ENCODE measurements at places on chromosomes 6 and 20.

GRCh38 chr6:90284236-90285041, 12.2 kb downstream of the BACH2 start:
- DNase-seq = peak; percentile 67

GRCh38 chr6:12422848-12423247, 132.7 kb downstream of the EDN1 start:
- DNase-seq = peak; percentile 33

DNA sequence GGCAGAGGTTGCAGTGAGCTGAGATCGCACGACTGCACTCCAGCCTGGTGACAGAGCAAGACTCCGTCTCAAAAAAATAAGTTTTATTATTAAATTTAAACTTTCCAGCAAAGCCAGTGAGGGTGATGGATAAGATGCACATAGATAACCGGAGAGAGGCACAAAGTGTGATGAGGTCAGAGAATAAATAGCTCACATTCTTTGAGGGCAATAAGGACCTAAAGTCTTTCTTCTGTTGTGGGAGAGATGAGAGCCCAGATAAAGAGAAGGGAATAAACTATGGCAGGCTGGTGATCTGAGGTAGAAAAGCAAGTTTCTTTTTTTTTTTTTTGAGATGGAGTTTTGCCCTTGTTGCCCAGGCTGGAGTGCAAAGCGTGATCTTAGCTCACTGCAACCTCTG, 20.6 kb upstream of the EZR start:
- no peak for DNase-seq

DNA sequence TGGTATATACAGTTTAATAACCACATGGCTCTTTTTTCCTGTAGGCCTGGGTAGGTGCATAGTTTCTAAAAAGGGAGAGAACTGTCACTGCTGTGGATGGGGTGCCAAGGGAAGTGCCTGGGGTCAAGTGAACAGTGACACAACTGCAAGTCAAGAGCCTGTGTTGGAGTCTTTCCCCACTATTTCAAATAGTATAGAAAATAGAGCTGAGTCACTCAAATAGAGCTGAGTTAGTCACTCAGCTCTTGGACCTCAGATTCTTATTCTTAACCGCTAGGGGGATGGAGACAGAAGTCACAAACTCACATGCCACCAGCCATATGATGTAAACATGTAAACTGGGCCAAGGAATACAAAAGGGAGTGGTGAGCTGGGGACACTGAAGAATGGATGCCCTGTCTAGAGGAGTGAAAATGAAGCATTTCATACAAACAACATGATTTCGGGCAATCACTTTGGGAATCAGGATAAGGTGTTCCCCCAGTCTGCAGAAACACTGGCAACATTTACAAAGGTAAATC, 2.1 kb downstream of the NQO2 start:
- DNase-seq = no peak

DNA sequence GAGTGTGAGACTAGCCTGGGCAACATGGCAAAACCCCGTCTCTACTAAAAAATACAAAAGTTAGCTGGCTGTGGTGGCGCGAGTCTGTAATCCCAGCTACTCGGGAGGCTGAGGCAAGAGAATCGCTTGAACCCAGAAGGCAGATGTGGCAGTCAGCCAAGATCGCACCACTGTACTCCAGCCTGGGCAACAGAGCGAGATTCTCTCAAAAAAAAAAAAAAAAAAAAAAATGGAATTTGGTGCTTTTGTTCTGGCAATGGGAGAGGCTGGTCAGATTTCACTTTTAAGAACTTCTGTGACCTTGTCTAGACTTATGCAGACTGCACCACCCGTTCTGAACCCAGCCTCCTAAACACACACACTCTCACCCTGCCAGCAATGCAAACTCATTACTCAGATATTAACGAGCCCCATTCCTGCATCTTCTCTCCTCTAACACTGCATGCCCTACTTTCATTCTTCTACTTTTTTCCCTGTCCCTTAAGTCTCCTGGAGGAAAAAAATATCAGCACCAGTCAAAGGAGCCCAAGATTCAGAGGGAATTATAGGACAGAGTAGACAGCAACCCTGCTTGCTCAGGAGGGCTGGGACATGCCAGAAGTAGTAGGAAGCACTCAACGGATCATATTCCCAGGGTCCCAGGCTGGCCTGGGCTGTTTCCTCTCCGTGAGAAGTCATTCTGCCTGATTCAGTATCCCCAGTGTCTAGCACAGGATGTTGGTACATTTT, 4.4 kb downstream of the MOCS1 start:
- DNase-seq = no peak

- no peak for DNase-seq
Measured at GRCh38 chr20:44717986-44718385, 2.8 kb downstream of the CCN5 start.

DNA sequence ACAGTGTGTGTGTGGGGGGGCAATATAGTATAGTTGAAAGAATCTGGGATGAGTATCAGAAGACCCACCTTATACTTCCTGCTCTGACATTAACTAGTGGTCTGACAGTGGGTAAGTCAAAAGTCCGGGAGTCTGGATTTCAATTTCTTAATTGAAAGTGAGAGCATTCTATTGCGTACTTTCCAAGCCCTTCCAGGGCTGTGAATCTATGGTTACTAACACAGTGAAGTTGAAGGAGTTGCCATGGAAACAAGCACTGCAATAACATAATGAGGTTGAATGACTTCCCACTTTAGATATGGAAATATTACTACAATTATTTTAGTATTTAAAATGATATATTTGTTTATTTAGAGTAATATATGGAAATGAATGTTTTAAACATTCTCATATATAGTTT, 80.2 kb downstream of the MLIP start:
- DNase-seq = peak; percentile 28

DNA sequence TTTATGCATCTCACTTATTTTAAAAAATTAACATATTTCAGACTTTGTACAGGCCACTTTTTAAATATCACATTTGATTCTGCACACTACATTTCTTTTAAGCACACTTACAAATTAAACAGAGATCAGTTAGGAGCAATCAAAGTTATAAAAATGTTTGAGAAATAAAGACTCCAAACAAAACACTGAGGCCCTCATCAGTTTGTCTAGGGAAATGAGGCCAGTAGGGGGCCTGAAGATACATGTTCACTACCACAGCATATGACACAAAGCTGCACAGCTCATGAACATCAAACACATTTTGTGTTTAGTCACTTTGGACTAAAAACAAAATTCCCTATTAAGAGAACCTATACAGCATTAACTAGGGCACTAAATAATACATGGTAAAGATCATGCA, 180.5 kb downstream of the PDE7B start:
- DNase-seq = no peak

DNA sequence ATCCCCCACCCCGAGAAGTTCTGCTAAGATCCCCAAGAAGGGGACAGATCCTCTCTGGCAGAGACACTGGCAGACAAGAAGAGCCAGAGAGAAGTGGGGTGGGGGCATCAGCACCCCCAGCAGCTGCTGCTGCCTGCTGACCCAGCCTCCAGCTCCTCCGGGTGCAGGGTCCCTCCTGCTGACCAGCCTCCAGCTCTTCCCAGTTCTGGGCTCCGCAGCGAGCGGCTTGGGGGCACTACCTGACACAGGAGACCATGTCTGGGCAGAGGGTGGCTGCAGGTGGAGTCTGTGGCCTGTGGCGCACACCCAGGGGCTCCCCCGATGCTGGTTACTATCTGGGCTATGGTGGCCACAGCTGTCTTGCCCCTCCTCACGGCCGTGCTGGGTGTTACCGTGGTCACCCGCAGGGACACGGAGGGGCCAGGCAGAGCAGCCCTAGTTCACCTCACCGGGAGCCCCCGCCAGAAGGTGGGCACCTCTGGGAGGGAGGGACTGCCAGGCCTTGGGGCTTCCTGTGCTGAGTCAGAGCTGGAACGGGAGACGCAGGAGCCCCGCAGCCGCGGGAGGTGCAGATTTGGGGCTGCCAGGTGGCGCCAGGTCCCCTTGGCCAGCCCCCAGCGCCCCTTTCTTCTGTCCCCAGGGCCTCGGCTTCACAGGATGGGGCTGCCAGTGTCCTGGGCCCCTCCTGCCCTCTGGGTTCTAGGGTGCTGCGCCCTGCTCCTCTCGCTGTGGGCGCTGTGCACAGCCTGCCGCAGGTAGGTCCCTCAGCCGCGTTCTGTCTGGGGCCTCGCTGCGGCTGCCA, 630 bp downstream of the LIME1 start:
- no peak for DNase-seq

DNA sequence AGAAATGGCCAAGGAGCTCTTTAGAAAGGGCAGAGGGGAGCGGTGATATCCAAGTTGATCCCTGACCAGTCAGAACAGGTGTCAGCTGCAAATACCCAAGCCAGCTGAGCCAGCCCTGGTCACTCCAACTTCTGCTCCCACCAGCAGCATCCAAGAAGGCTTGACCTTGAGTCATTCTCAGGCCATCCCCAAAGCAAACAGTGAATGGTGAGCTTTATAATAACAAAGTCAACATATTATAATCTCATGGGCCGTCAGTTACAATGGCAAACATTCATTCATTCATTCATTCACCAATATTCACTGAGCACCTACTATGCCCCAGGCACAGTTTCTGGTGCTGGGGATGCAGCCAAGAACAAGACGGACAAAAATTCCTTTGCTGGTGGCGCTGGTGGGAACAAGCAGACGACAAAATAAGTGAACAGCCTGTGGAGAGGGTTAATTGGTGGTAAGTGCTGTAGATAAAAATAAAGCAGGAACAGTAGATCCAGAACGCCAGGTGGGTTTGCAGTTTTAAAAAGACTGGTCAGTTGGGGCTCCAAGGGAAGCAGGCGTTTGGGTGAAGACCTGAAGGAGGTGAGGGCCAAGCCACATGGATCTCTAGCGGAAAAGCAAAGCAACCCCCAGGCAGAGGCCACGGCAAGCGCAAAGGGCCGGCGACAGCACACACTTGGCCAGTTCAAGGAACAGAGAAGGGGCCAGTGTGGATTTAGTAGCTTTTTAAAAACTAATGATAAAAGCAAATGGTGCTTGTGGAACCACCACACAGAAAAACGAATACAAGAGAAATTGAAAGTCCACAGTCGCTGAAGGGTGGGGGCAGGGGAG, 131.8 kb upstream of the PTPN1 start:
- DNase-seq = no peak

- peak; percentile 81 for DNase-seq
Measured at GRCh38 chr6:56366141-56366852, 118.9 kb upstream of the COL21A1 start.

GRCh38 chr6:134195164-134195906, 122.6 kb downstream of the SGK1 start:
- no peak for DNase-seq

DNA sequence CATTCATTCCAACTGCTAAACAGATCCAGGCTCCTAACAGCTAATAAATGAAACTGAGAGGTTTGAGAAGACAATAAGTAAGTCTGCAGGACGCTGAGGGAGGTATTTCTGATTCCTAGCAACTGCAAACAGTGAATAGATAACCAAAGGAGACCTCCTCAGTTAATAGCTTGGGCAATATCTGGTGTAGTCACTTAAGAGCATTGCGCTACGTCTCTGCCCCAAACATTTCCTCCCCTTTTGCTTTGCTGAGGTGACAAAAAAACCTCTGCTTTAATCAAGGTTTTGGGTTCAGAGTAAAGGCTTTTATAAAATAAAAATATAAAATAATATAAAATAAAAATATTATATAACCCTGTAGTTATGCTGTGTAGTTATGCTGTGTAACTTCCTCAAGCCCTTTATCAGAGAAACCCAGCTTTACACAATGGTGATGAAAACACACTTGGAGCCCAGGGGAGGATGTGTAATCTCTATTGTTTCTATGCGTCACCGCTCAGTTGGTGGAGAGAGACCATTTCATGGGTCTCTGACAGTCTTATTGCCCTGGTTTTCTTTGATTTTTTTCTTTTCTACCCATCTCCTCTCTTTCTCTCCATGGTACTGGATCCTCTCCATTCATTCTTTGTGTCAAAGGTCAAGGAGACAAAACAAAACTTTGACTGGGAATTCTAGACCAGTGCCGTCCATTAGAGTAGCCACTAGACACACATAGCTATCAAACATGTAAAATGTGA, 18.9 kb upstream of the CALHM5 start:
- DNase-seq = no peak

GRCh38 chr6:112941613-112942012, 594.5 kb downstream of the RFPL4B start:
- no peak for DNase-seq

GRCh38 chr20:62697468-62697912, 11.1 kb upstream of the NTSR1 start:
- DNase-seq = no peak

DNA sequence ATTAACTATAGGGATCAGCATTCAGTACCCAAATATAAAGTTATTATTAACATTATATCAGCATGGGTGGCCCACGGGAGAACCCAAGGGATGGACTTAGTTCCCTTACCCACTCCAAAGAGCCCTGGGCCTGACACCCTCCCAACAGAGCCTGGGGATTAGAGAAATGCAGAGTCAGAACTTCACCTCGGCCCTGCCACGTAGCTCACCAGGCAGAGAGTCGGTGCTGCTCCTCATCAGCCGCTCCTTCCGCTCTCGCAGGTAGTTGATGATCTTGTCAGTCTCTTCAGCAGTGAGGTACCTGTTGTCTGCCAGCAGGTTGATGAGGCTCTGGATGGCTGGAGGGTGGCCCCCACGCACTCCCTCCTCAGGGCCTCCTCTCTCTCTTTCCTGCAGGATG, 26.6 kb downstream of the NCOA5 start:
- DNase-seq = no peak

DNA sequence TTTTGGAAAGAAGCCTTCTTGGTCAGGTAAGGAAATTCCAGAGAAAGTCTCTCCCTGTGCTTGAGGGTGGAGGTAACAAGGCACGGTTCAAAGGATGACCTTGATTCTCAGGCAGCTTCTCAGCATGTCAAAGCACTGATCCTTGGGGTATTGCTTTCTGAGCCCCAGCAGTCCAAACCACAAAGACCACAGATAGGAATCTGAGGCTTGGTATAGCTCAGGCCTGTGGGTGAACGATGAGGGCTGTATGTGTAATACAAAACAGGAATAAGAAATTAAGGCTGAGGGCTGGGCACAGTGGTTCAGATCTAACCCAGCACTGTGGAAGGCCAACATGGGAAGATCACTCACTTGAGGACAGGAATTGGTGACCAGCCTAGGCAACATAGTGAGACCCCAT, 70.2 kb upstream of the SLC22A1 start:
- no peak for DNase-seq

DNA sequence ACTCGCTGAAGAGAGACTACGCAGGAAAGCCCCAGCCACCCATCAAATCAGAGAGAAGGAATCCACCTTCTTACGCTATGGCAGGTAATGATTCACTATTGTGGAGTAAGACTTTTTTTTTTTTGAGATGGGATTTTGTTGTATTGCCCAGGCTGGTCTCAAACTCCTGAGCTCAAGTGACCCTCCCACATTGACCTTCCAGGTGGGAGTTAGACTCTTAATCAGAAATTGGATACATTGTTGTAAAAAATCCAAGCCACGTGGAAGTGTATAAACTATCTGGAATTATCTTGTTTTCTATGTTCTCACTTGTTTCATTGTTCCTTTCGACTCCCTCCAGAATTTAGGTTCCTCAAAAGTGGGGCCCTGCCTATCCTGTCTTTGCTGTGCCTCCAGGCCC, 6.8 kb downstream of the NQO2 start:
- no peak for DNase-seq

- DNase-seq = no peak
Measured at GRCh38 chr20:48342822-48343513, 484.8 kb downstream of the PREX1 start.

Data from femur (tissue), 1 donor.